ENCODE measurements at places on chromosomes 12 and 14. TPM values are rescaled to one million over a fixed set of nuclear protein-coding genes. Genes with fewer than 3 reads are reported as not detected.

DNA sequence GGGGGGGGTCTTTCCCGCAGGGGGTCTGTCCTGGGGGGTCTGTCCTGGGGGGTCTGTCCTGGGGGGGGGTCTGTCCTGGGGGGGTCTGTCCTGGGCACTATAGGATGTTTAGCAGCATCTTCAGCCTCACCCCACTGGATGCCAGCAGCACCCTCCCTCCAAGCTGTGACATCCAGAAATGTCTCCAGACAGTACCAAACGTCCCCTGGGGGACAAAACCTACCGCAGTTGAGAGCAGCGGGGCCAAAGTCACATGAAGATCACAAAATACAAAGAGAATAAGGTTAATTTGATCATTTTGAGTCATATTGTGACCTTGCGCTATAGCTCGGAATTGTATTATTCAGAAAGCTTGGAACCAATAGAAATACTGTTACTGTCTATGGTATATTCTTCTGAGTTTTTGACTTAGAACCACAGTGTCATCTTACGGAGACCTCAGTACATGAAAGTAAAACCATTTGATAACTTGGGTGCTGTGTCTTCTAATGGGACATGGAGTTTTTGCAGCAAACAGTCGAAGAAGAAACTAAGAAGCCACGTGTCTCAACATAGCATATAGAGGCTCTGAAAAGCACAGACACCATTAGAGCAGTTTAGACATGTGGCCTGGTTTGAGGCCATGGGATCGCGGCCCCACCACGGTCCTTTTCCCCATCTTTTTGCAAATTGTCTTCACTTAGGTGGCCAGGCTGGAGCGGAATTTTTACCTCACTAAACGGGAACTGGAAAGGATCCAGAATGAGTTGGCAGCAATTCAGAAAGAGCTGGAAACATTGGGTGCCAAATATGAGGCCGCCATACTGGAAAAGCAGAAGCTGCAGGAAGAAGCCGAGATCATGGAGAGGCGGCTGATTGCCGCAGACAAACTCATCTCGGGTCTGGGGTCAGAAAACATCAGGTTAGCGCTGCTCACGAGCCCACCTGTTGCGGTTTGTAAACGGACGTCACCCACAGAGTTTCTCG, 59.9 kb downstream of the CCDC92 start:
- peak; percentile 12 for DNase-seq

GRCh38 chr12:80277732-80278131, 166.3 kb upstream of the PTPRQ start:
- DNase-seq, result no peak

DNA sequence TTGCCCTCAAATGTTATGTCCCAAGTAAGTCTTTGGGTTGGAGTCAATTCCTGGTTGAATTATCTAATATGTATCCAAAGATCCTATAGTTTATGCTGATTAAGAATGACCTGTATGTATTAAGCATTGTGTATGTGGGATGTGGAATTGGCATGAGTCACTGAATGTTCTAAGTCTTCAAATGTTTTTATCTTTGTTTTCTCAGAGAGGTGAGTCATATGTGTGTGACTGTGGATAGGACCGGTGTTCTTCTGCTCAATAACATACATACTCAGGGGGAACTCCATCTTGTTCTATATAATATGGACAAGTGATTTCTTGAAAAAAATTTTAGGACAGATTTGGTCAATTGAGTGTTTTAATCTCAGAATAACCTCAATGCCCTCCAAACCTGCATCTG, 57.9 kb downstream of the NAV3 start:
- DNase-seq, result peak; percentile 68

The CISTR gene
- total RNA-seq, result not detected
